ENCODE measurements at places on chromosomes 11 and 22. TPM values are rescaled to one million over a fixed set of nuclear protein-coding genes. Genes with fewer than 3 reads are reported as not detected.

ANO1 gene
- 4.1 TPM for total RNA-seq

MLC1 gene
- not detected for total RNA-seq

CEP126 gene
- total RNA-seq: 1.1 TPM

INS gene
- not detected for total RNA-seq

LRRC74B gene
- total RNA-seq: not detected

ZMAT5 gene
- total RNA-seq: 16.1 TPM

DNA sequence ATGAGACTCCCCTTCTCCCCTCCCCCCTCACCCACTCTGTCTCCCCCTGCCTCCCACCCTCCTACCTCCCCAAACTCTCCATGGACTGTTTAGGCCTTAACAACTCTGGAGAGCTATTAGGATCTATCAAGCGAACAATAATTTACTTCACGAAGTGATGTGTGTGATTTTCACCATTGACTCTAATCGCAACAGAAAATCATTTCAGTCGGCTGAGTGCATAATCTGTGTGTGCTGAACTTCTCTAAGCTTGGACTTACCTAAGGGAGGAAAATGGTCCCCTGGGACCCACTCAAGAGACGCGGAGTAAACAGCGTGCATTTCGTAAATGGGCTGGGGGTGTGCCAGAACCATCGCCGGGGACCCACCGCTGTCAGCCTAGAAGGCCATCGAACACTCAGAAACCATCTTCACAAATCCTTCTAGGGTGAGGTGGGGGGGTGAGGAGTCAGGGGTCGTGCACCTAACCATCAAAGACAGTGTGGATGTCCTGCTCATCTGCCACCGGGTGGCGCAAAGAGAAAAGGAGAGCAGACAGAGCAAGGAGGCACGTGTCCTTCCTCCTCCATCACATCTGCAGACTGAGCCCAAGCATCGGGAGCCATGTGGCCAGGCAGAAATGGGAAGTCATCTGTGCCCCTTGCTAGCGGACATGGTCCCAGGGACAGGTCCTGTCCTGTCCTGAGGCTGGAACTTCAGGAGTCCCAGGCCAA, 62.1 kb upstream of the NUP50 start:
- peak; percentile 72 for DNase-seq

GRCh38 chr11:102914238-102915043, 39.7 kb upstream of the MMP12 start:
- peak; percentile 56 for DNase-seq

- DNase-seq: peak; percentile 43
These were observed 36.9 kb downstream of the CHRDL2 start for GRCh38 chr11:74694136-74694930.

Measured in IMR-90 (cell line).